ENCODE measurements at places on chromosomes 7 and 10.
A peak's percentile ranks its signal among the peaks of the same experiment; 100 is the strongest.

- DNase-seq = peak; percentile 73
Observed at GRCh38 chr7:81447351-81447952, 322.4 kb downstream of the HGF start.

DNA sequence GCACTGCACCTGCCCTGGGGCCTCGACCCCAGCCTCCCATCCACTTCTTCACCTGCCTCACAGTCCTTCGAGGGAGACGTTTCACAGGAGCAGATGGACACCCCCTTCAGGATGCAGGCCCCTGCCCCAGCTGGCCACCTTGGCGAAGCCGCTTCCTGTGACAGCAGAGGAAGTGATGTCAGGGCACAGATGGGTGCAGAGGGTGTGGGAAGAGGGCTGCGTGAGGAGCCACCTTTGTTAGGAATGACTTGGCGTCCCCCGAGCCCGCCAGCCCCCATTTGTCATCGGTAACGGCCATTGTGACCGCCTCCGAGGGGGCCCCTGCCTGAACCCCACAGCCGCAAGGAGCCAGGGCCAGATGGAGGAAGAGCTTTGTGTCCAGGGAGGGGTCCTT, 47.4 kb upstream of the SLC29A3 start:
- DNase-seq = no peak

- peak; percentile 1 for DNase-seq
Observed at GRCh38 chr10:49579621-49580020, 30.5 kb upstream of the SLC18A3 start.

- DNase-seq = no peak
Observed at GRCh38 chr7:68020102-68020501, 1023.5 kb downstream of the TYW1 start.

DNA sequence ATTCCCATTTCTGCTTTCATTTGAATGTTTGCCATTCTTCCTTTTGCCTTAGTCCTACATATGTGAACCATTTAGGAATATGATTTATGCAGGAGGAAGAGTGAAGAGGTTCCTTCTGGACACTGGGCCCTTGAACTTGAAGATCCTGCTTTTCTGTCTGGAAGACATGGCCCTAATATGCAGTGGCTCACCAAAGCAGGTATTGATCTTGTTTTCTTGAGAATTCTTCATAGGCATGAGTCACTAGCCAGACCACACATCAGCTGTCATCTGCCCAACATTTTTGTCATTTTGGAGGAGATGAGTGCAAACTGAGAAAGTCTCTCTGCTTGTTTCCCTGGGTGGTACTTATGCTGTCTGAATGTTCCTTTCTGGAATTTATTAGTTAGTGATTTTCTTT, 382.6 kb downstream of the LRMDA start:
- DNase-seq = peak; percentile 29

DNA sequence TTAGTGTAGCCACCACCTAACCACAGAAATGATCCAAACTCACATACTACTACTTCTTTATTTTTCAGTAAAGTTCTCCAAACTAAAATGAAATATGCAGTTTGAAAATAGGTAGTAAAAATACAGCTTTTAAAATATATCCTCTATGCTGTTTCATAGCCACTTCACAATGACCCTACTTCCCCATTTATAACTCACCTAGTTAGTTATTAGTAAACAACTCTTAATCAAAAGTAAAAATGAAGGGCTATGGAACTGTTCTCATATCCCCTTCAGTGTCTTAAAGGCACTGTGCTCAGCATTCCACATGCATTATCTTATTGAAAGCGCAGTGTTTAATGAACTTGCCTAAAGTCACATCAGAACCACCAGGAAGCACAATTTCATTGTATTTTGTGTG, 43.5 kb downstream of the KMT2C start:
- DNase-seq = no peak

DNA sequence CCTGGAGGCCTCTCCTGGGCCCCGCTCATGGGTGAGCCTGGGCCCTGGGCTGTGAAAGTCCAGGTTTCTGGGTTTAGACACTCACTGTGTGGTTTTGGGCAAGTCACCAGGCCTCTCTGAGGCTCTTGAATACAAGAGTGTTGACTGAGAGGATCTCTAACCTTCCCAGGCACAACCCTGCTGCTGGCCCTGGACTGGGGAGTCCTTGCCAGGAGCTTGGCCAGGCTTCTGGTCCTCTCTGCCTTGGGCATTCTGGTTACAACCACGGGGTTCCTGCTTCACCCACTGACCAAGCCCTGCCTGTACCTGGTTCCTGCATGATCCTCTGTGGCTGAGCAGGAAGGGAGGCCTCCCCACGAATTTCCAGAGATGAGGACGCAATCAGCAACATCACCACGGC, 63.6 kb upstream of the COL13A1 start:
- DNase-seq = no peak

DNA sequence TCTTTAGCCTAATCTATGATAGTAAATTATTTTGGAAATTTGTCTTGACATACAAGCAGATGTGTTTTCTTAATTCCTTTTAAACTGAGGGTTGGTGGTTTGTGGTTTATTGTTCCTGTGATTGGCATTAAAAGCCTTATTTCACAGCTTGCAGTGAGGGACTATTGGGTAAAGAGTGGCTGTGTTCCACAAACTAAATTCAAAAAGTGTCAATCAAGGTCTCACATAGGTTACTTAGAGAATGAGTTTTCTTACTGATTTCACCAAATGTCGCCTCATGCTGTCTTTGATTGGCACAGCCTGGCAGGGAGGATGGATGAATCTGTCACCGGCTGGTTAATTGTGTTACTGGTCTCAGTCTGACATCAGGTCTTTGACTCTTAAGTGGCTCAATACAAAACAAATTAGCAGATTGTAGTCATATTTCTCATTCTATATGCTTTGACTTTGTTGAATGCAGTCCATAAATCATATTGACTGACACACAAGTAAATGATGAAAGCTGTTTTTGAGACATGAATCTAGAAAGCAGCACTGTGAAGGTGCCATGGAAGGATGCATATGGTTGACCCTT, 66.8 kb upstream of the CYP26C1 start:
- no peak for DNase-seq

- DNase-seq = no peak
Observed at GRCh38 chr10:26994743-26995142, 105.6 kb downstream of the ANKRD26 start.

DNA sequence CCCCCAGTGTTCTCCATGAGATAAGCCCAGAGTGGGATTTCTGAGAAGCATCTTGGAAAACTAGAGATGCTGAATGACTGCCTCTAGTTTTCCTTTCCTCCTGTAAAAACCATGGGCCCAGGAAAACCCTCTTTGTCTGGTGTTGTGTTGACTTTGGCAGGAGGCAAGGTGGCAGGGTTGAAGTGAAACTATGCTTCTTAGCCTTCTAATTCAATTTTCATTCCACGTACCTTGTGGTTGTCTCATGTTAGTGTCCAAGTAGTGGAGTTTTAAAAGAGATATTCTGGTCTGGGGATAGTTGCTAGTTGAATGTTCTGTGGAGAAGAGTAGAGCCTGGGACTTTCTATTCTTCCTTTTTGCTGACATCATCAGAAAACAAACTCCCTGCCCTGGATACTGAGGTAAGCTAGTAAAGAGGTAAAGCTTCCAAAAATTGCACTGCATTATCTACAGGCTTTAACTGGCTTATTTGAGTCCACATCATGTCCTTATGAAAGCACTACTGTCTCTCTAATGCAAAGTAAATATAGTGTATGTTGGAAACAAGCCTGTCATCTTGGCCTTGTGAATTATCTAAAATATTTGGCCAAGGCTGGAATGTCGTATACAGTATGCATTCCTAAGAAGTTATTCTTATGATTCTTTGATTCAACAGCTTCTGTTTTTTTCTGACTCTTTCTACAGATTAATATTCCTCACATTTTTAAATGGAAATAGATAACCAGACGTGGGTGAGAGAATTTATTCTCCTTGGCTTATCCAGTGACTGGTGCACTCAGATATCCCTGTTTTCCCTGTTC, at the start of gene OR2F2:
TSS of gene OR2F2 (plus strand) at position 708 of the 800 bp plus-strand sequence. CDS start at position 708, 0 bp downstream.
- no peak for DNase-seq

DNA sequence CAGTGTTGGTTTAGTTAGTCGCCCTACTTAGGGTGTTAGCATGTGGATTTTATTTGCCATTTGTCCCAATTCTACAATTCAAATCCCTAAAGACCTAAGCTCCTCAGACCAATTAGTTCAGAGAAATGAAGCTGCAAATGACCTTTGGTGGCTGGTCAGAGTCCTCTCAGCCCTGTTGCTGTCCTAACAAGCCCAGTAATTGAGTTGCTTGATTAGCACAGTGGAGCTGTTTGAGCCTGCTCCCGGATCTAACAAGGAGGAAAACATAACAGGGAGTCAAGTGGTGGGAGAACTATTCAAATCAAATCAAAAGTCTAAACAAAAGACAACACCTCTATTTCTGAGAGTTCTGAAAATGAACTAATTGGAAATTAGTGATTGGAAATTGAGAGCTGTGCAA, 22.1 kb downstream of the ZDHHC6 start:
- DNase-seq = no peak

GRCh38 chr10:23399701-23400144, 39.2 kb upstream of the OTUD1 start:
- DNase-seq = peak; percentile 70

DNA sequence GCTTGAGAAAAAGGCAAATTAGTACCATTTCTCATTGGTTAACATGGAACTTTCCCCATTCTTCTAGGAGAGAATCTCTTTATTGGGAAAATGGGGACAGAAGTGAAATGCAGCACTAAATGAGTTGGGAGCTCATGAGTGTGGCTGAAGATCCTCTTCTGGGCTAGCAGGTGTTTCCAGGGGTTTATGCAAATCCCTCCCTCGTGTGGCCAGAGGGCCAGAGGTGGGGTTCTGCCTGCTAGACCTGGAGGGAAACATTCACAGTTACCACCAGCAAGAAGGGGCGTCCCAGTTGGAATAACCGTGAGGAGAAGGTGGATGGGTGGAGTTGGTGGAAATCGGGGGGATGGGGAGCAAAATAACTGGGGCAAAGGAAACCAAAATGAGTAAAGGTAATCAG, 235.9 kb downstream of the KLF6 start:
- no peak for DNase-seq

- DNase-seq = no peak
Observed at GRCh38 chr10:129966370-129966888, 2.4 kb upstream of the EBF3 start.

DNA sequence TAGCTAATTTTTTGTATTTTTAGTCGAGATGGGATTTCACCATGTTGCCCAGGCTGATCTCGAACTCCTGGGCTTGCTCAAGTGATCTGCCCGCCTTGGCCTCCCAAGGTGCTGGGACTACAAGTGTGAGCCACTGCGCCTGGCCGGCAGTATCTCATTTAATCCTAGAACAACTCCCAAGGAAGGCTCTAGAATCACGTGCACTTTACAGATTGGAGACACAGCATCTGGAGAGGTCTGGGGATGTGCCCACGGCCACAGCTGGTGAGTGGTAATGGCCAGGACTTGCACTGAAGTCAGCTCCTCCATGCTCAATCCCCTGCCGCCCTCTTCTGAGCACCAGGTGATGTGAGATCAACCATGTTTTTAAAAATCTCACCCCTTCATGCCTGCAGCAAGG, 43.1 kb downstream of the CARD11 start:
- DNase-seq = no peak

DNA sequence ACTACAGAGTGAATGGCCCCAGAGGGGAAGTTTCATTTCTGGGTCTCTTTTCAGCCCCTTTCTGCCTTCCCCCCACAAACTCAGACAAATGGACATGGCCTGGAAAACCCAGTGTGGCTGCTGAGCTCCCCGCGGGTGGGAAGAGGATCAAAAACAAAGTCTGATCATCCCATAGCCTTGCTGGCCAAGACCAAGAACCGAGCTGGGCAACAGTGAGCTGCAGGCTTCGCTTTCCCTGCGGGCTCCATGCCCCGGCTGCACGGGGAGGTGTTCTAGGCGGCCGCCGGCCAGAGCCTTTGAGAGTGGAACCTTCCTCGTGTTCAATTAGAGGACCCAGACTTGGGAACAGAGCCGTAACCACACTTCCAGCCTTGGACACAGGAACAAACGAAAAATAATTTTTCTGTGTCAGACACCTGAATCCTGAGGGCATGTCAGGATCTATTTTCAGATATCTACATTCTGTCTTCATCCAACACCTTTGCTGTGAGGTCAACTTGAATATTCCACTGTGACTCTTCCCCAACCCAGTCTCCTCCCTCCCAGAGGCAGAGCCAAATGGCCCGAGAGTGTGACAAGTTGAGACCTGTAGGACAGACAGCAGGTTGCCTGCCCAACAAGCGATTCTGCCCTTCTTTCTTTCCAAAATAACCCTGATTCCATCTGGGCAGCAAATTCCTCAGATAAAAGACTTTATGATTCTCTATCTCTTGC, 26.0 kb downstream of the WDR86 start:
- no peak for DNase-seq

DNA sequence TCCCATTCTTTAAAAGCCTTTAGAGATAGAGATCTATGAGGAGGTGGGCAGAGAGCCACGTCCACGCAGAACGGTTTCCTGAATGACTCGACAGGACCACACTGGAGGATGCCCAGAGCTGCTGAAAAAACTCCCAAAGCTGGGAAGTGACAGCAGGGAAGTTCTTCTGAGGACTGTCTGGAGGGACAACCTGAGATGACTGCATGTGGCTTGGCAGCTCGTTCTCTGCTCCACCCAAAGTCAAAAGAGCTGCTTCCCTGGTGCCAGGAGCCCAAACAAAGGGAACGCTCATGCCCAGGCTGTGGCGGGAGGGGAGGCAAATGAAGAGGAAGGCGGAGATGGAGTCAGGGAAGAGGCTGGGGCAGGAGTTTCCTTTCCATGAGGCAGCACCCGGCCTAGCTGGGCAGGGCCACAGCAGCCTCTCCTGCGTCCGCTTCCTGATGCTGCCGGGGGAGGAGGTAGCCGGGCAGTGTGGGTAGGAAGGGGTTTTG, 95.4 kb downstream of the CCDC3 start:
- DNase-seq = no peak
